ENCODE measurements at places on chromosomes 7 and 10.
A peak's percentile ranks its signal among the peaks of the same experiment; 100 is the strongest.

- DNase-seq = peak; percentile 66
Observed at GRCh38 chr7:131654668-131655326, 98.4 kb upstream of the PODXL start.

DNA sequence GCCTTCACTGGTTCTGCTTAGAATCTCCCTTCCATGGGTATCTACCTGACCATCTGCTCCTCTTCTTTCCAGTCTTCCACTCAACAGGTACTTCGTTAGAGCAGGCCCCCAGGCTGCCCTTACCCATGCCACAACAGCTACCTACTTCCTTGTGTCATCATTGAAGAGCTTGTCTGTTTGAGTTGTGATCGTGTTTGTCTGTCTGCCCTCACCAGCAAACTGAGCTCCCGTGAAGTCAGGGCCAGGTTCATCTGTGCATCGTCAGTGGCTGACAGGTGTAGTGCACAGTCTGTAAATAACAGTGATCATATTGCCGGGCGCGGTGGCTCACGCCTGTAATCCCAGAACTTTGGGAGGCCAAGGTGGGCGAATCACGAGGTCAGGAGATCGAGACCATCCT lies 5.0 kb downstream of the NIPSNAP2 start:
- no peak for DNase-seq

DNA sequence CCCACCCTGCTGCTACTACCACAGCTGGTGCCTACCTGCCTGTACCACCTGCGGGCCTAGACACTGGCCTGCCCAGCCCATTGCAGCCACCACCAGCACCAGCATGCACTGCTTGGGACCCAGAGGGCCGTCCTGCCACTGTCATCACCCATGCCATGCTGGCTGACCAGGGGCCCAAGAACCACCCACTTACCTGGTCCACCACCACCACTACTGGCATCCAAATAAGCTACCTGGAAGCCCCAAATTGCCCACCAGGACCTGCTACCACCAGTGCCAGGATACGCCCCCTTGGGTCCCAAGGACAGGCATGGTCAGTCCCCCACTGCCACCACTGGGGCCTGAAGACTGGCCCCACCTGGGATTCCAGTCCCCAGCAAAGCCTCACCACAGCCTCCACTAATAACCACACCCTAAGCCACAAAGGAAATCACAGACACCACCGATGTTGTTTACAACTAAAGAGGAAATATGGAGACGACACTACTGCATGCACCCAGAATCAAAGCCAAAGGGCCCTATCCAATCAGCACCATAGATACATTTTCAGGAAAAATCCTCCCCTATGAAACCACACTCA lies 70.5 kb upstream of the DIP2C start:
- no peak for DNase-seq

GRCh38 chr7:47254081-47254977 lies 327.6 kb downstream of the TNS3 start:
- DNase-seq = peak; percentile 70

DNA sequence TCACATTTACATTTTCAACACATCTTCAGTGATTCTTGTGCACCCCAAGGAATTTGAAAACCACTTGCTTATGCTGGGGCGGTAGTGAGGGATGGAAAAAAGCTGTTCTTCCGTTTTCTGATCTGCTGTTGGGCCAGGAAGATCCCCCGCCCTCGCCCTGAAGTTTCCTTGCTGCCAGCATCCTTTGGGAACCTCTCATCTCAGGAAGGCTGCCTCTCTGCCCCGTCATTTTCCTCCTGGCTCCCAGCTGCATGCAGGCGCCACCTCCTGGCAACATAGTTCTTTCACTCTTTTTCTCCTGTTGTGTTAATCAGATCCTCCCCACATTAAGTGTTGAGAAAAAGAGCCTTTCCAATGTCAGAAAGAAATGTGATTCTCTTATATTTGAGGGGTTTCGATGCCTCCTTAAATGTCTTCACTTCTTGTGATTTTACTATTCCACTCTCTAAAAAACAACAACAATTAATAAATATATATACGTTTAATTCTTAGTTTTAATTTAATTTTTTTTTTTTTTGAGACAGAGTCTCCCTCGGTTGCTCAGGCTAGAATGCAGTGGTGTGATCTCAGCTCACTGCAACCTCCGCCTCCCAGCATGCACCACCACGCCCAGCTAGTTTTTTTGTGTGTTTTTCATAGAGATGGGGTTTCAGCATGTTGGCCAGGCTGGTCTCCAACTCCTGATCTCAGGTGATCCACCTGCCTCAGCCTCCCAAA lies 122.9 kb downstream of the RALA start:
- peak; percentile 86 for DNase-seq

- peak; percentile 58 for DNase-seq
Observed at GRCh38 chr10:689452-690371, at the start of gene DIP2C. DIP2C (minus strand) TSS chr10:689668; CDS start chr10:689578, 90 bp downstream.

GRCh38 chr10:69742356-69742695 lies 59.4 kb upstream of the COL13A1 start:
- no peak for DNase-seq

Data from G401 (cell line).